Dermis blood vessel endothelial cell (primary cell): ENCODE measurements at places on chromosomes 13 and 19. TPM values are rescaled to one million over a fixed set of nuclear protein-coding genes. Genes with fewer than 3 reads are reported as not detected.

DNA sequence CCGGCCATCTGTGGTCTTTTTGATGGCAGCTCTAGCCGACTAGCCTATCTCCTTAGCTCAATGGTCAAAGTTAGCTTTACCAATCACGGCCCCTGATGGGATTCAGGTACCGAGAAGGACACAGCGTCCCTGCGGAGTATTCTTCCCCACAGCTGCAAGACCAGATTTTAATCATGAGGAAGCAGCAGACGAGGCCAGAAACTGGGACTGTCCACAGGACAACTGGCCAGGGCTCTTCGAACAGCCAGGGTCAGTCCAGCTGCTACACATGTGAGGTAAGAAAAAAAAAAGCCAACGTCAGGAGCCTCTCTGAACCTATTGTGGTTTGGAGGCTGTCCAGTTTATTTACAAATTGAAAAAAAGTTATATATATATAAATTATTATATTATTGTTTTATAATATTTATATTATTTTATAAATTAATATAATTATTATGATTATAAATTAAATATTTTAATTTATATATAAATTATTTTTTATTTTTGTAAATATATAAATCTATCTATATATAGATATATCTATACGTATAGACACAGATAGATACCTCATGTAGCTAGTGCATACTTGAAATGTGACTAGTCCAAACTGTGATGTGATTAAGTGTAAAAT is 10.8 kb downstream of the RINL start:
- DNase-seq: no peak

GRCh38 chr13:29733147-29733611 is 117.2 kb downstream of the UBL3 start:
- DNase-seq: no peak

DNA sequence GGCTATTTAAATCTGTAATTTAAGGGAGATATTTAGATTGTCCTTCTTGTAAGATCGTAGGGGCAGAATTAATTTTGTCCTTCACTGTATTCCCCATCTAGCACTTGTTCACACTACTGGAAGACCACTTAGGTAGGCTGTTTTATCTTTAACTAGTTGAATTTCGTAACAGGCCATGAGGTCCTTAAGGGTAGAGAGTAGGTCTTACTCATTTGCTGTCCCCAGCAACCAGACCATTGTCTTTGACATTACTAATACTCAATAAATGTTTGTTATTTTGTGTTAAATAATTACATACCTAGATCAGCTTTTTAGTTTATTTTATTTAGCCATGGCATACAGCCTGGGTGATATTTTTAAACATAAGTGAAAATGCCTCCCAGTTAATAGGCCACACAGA is 177.1 kb downstream of the PCCA start:
- DNase-seq: no peak

The SMIM44 gene
- not detected in 2 replicates for total RNA-seq

The SOX1 gene
- total RNA-seq: not detected in 2 replicates

DNA sequence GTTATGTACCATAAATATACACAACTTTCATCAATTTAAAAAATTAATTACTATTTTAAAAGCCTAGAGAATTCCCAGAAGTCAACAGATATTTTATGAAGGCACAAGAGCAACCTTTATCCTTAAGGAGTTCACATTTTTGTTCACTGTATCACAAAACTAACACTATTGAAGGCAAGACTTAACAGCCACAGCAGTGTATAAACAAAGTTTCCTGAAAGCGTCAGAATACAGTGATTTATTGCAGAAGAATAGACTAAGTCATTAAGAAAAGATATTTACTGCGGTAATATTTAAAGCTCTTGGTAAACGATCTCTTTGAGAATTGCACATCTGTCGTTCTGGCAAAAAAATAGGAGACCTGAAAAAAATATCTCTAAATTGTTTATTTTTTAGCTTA is 419.3 kb upstream of the NBEA start:
- no peak for DNase-seq

GRCh38 chr19:29395111-29395733 is 130.6 kb upstream of the VSTM2B start:
- DNase-seq: no peak

DNA sequence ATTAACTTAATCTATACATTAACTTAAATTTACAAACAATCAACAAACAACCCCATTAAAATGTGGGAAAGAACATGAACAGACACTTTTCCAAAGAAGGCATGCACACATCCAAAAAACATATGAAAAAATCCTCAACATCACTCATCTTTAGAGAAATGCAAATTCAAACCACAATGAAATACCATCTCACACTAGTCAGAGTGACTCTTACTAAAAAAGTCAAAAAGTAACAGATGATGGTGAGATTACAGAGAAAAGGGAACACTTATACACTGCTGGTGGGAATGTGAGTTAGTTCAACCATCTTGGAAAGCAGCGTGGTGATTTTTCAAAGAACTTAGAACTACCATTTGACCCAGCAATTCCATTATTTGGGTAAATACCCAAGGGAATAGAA is 759.2 kb upstream of the SLITRK1 start:
- no peak for DNase-seq

The IZUMO1 gene
- total RNA-seq: 0.17 and 0.28 TPM in 2 replicates

DNA sequence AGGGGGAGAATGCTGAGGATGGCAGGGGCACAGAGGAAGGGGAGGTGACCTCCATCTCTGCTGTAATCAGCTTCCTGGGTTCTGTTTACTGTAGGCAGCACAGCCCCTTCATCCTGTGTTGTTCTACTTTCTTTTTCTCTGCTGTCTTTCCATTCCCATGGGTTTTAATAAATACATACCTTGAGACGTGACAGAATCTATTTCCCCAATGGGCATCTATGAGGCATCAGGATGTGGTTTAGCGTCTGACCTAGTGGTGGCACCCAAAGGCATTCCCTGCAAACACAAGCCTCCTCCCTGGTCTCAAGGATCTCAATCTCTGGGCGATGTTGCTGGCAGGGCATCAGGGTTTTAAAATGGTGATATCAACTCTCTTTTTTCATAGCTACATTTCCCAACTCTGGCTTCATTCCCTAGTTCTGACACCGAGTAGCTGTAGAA is 60.8 kb downstream of the ALOX5AP start:
- peak; percentile 40 for DNase-seq

- DNase-seq: peak; percentile 23
Observed at GRCh38 chr19:48638831-48639381, 1.7 kb upstream of the DBP start.

DNA sequence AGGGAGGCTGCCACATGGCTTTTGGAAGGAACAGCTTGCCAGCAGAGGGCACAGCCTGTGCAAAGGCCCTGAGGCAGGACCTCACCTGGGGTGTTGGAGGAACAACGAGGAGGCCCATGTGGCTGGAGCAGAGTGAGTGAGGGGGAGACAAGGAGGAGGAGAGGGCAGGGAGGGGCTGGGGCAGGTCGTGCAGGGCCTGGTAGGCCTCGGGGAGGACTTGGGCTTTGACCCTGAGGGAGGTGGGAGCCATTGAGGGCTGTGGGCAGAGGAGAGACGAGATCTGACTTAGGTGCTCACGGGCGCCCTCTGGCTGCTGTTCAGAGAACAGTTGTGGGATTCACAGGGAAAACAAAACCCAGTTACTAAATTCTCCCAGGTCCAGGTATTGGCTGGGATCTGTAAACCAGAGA is 25.2 kb downstream of the ZNRF4 start:
- DNase-seq: peak; percentile 43

GRCh38 chr13:112150352-112150751 is 83.4 kb downstream of the SOX1 start:
- no peak for DNase-seq

- DNase-seq: no peak
Observed at GRCh38 chr13:99608345-99608744, 107.1 kb downstream of the TM9SF2 start.

DNA sequence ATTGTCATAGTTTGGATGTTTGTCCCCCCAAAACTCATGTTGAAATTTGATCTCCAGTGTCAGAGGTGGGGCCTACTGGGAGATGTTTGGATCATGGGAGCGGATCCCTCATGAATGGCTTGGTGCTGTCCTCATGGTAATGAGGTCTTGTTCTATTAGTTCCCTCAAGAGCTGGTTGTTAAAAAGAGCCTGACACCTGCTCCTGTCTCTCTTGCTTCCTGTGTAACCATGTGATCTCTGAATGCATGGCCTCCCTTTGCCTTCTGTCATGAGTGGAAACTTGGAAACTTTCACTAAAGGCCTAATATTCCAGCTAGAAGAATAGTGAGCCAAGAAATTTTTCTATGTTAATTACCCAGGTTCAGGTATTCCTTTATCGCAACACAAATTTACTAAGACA is 311.4 kb upstream of the ATXN8OS start:
- no peak for DNase-seq

The FAM83E gene
- total RNA-seq: 0.51 TPM in 1 of 2 replicates, not detected in the other

DNA sequence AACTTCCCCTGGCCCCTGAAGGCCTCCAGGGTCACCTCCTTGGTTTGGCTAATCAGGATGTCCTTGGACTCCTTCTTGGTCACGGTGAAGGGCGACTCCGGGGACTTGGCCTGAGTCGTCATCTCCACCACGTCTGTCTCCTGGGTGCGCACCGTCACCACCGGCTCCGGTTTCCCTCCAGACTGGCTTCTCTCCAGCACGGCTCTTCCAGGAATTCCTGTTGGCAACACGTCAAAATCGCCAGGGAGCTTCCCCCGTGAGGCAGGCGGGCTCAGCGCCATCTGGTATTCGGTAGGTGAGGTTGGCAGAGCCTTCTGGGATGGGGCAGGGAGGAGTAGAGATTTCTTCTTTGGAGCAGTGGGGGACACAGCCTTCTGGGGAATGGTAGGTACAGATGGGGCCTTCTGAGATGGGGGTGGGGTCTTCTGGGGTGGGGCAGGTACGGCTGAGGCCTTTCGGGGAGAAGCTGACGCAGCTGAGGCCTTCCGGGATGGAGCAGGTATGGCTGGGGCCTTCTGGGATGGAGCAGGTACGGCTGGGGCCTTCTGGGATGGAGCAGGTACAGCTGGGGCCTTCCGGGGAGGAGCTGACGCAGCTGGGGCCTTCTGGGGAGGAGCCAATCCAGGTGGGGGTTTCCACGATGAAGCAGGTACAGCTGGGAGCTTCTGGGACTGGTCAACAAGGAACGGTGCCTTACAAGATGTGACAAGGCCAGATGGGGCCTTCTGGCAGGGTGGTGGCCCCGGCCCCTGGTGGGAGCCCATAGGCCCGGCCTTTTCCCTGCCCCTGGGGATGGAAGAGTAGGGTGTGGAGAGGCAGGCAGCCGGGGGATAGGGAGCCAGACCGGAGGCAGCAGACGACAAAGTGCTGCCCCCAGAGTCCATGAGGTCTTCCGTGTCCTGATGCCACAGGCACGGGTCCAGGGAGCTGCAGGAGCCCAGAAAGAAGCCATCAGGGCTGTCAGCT is 3.8 kb downstream of the GARIN5B start:
- peak; percentile 49 for DNase-seq

- DNase-seq: peak; percentile 98
Observed at GRCh38 chr19:46133101-46133627, 8.7 kb upstream of the IGFL3 start.

DNA sequence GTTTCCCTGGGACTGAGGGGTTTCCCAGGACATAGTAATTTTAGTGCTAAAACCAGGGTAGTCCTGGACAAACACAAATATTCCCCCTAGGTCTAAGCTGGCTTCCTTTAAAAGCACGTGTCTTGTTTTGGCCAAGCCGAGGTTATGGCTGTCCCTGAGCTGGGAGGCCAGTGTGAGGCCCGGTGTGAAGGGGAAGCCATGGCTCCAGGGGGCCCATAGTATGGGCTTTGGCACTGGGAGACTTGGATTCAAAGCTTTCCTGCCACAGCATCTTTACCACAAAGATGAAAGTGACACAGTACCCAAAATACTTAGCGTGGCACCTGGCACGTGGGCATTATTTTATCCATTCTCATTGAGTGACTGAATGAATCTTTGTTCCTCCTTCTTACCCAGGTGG is 345.2 kb downstream of the ZNF536 start:
- no peak for DNase-seq

GRCh38 chr19:41373993-41374392 is 2.3 kb upstream of the TMEM91 start:
- DNase-seq: peak; percentile 81

- no peak for DNase-seq
Observed at GRCh38 chr13:30354493-30355383, 47.4 kb upstream of the KATNAL1 start.
